ENCODE measurements at places on chromosomes 1 and 21.

- no peak for DNase-seq
These were observed 34.7 kb downstream of the S100A10 start for GRCh38 chr1:151958959-151959358.

GRCh38 chr21:16388291-16388690, 658.5 kb downstream of the USP25 start:
- DNase-seq, result no peak

- DNase-seq, result no peak
These were observed 33.5 kb downstream of the SYF2 start for GRCh38 chr1:25198663-25199252.

DNA sequence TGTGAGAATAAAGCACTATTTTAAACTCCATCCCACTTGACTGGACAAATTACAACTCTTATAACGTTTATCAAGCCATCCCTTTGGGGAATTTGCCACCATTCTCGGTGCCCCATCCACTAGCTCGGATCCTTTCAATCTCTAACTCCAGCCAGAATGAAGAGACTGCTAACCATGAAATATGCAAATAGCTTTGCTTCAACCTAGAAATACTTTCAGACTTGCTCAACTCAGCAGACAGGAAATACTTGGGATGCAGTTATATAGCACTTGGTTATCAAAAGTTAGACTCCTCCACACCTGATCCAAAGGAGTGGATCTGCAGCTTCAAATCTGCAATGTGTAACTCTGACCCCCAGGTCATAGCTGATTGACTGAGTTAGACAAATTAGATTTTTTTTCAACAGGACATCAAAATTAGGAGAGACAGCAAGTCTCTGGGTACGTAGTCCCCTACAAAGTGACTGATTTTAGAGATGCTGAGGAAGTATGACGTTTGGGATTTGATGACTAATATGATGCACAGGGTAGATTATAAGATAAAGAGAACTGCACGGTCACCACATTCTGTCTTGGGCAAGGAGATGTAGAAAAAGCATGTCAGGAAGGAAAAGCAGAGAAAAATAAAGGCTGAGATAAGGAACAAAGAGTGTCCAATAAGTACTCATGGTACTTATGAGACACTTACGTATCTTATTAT, 496.0 kb downstream of the AGBL4 start:
- DNase-seq, result no peak

- no peak for DNase-seq
These were observed 337.7 kb downstream of the SIPA1L2 start for GRCh38 chr1:232292239-232292638.

DNA sequence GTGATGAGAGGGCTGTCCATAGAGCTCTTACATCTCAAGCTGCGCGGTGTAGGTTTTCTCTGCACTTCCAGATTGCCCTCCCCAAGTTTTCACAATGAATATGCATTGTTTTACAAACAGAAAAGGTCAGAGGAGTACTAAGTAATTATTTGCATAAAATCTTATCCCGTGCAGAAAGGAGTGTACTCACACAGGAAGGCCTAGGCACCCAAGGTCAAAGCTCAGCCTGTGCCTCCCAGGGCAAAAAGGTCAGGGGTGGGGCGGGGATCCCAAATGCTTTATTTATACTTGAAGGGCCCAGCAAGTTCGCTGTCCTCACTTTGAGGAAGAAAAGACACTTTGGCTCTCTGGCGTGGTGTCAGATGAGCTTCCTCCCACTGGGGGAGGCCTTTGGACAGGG, 10.3 kb upstream of the KCNE1 start:
- DNase-seq, result no peak

- DNase-seq, result no peak
These were observed 81.0 kb downstream of the BCAR3 start for GRCh38 chr1:93600663-93601062.

DNA sequence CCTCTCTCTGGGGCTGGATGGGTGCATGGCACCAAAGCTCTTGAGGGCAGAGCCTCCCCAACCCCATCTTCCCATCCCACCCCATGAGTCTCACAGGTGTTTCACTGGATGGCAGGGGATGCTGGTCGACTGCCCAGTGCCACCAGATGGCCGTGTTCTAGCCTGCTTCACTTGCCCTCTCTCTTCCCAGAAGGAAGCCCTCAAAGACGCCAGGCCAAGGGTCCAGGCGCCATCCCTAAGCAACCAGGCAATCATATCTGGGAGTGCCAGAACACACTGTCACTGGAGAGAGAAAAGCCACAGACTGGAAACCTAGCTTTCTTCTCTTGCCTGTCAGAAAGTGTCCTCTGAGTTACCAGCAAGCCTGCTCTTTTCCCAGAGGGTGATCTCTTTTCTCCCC, 26.7 kb downstream of the PIGM start:
- DNase-seq, result no peak

GRCh38 chr1:39877231-39877778, 6.0 kb downstream of the TRIT1 start:
- no peak for DNase-seq

GRCh38 chr1:40795811-40796586, 12.4 kb downstream of the KCNQ4 start:
- no peak for DNase-seq

DNA sequence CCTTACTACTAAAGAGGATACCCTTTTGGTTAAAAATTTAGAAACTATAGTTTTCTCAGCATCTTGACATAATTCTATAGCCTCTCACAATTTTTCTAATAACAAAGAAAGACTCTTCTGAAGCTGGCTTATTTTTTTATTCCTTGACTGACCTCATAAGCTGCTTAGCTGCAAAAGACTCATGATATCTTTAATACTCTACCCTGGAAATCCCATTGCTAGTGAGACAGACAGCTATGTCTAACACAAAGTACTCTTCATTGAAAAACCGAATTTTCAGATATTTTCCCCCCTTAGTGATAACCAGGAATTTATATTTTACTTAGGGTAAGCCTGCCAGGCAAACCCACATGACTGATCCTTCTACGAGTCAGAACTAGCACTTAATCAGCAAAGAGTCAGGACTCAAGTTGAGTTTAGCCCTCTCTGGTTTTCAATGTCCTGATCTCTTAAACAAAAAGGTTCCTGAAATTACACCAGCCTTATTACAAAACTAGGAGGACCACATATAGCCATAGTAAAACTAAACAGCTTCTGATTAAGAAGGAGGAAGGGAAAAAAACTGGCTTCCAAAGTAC, 56.9 kb downstream of the ENAH start:
- no peak for DNase-seq

DNA sequence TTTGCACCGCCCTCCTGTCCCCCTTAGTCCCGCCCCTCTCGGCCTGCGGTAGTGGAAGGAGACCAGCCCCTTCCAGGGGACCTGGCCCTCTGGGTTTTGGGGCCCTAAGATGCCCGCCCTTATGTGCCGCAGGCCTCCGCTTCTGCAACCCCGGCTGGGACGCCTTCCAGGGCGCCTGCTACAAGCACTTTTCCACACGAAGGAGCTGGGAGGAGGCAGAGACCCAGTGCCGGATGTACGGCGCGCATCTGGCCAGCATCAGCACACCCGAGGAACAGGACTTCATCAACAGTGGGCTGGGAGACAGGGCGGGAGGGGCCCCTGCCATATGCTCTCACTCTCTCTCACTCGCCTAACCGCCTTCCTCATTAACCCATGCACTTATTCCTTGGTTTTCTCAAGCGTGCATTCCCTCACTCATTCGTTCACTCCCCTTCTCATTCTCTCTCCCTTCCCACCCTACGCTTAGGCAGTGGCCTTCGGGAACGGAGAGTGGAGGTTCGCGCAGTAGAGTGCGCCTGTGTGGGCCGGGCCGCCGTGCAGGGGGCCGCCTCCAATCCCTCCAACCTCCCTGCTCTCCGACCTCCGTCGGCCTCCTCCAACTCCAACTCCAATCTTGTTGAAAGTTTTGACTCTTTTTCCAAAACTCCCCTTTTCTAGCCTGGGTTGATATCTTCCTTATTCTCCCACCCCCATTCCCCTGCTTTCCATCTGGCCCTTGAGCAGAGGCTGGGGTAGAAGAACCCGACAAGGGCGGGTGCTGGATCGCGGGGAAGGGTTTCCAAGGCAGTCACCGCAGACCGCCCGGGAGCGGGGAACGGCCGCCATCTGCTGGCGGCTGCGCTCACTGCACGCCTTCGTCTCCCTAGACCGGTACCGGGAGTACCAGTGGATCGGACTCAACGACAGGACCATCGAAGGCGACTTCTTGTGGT, 15.2 kb downstream of the BCAN start:
- DNase-seq, result no peak

GRCh38 chr1:42311138-42311537, 23.9 kb downstream of the FOXJ3 start:
- DNase-seq, result no peak

DNA sequence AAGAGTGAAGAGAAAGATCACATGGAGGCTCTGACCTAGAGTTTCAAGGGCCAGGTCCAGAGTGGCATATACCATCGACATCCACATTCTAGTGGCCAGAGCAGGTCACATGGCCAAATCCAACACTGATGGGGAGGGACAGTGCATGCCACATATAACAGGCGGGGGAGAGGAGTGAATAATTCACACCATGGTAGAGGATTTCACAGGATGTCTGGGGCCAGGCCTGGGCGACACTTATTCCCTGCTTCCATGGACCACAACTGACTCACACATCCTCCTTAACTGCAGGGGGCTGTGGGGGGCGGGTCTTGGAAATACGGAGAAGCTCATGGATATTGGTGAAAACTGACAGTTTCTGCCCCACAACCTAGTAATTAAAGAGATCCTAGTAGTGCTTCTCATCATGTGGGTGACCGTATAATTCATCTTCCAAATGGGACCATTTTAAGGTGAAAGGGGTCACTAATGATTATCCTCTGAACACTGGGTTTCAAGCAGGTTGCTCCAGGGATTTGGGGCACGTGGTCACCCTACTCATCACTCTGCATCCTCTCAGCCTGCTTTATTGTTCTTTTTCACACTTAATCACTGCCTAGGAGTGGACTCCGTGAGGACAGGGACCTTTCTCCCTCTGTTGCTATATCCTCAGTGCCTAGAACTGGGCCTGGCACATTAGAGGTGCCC, 44.0 kb downstream of the IGSF21 start:
- no peak for DNase-seq

DNA sequence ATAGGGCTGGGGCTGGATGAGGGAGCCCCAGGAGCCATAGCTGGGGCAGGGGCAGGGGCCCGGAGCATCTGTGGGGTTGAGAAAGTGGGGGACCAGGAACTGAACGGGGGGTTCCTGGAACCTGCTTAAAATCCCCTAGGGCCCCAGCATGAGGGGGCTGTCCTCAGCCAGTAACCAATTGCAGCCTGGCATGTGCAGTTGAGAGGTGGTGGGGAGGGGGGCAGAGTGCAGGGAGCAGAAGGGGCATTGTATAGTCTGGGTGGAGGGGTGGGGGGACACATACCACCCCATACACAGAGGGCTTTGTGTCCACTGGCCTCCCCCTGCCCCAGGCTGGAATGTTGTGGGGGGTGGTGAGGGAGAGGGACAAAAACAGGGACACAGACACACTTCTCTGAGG, at the start of gene MPZ:
Gene MPZ, minus strand, starts transcription at position 101 of the 400 bp plus-strand sequence. Its CDS starts 63 bp downstream, at position 38.
- no peak for DNase-seq

DNA sequence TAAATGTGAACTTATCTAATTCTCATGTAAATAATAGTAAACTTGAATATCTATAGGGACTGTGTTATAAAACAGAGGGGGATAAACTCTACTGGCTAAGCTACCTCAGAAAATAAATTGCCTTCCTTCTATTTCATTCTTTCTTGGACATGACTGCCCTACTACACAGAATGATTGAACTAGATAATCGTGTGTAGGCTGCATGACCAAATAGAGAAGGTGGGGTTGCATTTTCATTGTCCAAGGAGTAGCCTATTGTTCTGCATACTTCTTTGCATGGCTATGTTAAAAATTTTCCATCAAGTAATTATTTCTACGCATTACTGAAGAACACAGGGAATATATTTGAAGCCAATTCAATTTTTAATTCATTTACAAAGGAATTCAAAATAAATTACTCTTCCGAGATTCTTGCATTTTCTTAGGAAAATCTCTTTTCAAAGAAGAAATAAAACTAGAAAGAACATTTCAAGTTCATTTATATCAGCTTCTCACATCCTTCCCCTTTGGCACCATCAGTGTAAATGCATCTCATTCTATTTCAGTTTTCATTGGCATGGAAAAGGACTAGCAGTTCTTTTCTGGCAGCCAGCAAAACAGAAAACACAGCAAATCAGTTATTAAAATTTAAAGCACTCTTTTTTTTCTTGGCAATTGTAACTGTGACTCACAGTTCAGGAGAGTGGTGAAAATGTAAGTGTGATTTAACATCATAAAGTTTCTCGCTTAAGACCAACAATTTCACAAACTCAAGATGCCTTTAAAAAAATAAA, 714.7 kb downstream of the NCAM2 start:
- DNase-seq, result no peak

- DNase-seq, result no peak
These were observed 32.7 kb downstream of the MRPS6 start for GRCh38 chr21:34105947-34106541.

GRCh38 chr1:43549921-43550597, 19.4 kb downstream of the PTPRF start:
- no peak for DNase-seq

- no peak for DNase-seq
These were observed 70.7 kb upstream of the ESRRG start for GRCh38 chr1:216793973-216794372.

GRCh38 chr1:1130206-1131120, 14.6 kb upstream of the C1orf159 start:
- no peak for DNase-seq

DNA sequence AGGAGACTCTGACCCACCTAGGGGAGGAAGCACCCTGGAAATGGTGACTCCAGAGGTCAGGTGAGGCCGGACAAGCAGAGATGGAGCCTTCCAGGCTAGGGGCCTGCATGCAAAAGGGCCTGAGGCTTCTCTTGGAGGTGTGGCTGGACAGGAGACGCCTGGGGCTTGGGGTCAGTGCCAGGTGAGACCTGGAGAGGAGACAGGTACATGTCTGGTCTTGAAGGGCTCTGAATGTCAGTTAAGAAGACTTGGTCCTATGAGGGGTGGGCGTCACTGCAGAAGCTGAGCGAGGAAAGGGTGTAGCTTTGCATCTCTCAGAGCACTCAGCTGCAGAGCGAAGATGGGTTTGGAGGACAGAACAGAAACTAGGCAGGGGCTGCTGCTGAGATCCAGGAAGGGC, 14.3 kb downstream of the LRP8 start:
- no peak for DNase-seq

DNA sequence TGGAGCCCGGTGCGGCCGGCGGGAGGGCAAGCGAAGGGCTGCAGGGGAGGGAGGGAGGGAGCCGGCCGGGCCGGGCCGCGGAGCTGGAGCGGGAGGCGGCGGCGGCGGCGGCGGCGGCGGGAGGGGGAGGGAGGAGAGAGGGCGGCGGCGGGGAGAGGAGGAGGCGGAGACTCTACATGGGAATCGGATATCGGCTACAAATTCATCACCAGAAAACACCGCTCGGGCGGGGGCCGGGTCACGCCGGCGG, at the start of gene AKT3:
Gene AKT3, minus strand, starts transcription at position 42 of the 250 bp plus-strand sequence. CDS start 7,073 bp downstream, outside the sequence.
- DNase-seq, result no peak

GRCh38 chr1:162371611-162372010, 5.0 kb downstream of the SPATA46 start:
- DNase-seq, result no peak

GRCh38 chr1:230792691-230793462, 45.7 kb downstream of the CAPN9 start:
- no peak for DNase-seq

- DNase-seq, result no peak
These were observed 17.0 kb upstream of the CD1C start for GRCh38 chr1:158272681-158273080.

Measured in glomerular endothelial cell (primary cell).